Effector CD8-positive, alpha-beta T cell (primary cell): ENCODE measurements at places on chromosomes 12 and 14.

DNA sequence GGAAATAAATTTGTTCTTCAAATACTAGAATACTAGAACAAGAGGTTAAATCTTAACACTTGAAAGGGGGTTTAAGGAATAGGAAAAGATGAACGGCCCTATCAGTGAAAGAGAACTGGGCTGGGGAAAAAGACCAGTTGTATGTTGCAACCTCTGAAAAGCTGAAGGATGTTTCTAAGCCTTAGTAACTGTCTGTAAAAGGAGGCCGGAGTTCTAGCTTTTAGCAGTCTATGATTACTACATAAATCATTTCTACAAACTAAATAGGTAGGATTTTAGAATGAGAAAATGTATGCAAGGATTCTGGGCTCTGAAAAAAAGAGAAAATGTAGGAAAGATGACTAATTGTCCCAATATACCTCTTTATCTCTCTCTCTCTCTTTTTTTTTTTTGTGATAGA lies 4.9 kb downstream of the CERS5 start:
- DNase-seq: no peak

DNA sequence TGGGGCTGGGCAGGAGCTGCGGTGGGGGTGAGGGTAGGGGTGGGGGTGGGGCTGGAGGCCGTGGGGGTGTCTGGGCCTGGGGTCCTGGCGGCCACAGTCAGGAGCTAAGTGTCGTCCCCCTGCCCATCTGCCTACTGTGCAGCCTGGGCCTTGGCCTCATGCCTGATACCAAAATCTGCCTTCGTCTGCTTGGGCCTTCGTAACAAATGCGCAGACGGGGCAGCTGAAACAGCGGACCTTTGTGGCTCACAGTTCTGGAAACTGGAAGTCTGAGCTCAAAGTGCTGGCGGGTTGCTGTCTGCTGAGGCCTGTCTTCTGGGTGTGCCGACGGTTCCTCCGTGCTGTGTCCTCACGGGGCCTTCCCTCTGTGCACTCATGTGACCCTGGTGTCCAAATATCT lies 61.7 kb downstream of the KIF26A start:
- DNase-seq: no peak

DNA sequence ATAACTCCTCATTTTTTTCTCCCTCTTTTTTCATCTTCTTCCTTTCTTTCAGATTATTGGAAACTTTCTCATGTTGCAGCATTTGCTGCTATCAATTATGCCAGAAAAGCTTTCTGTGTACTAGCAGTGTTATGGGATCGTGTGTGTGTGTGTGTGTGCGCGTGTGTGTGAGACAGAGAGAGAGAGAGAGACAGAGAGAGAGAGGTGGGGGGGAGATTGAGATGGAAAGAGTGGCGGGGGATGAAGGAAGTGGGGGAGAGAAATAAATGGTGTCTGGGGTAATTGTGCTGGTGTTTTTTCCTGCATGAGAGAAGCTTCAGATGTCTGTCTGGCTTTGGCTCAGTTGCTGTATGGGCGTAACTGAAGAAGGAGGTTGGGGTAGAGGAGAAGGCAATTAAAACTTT lies 268.9 kb downstream of the RAD51B start:
- DNase-seq: no peak

GRCh38 chr12:89040146-89040964 lies 311.9 kb downstream of the DUSP6 start:
- no peak for DNase-seq

DNA sequence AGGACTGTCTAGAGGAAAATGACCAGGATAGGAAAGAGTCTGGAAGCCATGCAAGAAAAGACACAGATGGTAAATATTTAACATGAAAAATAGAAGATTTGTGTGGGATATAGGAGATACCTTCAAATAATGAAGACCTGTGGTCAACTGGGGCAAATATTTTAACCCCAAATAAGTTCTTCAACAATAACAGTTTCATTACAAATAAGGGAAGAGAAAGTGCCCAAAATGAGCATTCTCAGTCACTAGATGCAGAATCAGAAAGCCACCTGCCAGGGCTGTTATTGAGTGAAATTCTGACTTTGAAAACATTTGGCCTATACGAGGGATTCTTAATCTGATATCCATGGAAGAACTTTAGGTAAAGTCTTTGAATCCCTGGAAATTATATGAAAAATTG lies 231.2 kb upstream of the PLEKHG7 start:
- no peak for DNase-seq

GRCh38 chr14:103313704-103314103 lies 20.3 kb upstream of the EIF5 start:
- DNase-seq: no peak

GRCh38 chr12:102407776-102408486 lies 72.4 kb downstream of the IGF1 start:
- no peak for DNase-seq

DNA sequence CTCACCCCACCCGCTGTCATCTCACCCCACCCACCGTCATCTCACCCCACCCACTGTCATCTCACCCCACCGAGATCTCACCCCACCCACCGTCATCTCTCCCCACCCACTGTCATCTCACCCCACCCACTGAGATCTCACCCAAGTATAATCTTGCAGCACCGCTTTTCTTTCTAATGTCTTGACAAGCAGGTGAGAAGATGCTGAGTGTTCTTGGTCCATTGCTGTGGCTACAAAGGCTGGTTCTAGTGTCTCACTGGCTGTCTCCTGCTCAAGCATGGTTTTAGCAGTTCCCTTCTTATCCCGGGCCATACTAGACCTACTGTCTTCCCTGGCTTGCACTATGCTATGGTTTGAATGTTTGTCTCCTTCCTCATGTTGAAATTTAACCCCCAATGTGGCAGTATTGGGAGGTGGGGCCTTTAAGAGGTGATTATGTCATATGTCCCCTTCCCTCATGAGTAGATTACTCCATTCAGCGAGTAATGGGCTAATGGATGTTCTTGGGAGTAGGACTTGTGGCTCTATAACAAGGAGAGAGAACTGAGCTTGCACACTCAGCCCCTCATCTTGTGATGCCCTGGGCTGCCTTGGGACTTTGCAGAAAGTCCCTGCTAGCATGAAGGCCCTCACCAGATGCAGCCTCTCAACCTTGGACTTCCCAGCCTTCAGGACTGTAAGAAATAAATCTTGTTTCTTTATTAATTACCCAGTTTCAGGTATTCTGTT lies 47.7 kb upstream of the PPP2R5C start:
- no peak for DNase-seq

GRCh38 chr12:27614866-27615265 lies 81.4 kb upstream of the REP15 start:
- no peak for DNase-seq

DNA sequence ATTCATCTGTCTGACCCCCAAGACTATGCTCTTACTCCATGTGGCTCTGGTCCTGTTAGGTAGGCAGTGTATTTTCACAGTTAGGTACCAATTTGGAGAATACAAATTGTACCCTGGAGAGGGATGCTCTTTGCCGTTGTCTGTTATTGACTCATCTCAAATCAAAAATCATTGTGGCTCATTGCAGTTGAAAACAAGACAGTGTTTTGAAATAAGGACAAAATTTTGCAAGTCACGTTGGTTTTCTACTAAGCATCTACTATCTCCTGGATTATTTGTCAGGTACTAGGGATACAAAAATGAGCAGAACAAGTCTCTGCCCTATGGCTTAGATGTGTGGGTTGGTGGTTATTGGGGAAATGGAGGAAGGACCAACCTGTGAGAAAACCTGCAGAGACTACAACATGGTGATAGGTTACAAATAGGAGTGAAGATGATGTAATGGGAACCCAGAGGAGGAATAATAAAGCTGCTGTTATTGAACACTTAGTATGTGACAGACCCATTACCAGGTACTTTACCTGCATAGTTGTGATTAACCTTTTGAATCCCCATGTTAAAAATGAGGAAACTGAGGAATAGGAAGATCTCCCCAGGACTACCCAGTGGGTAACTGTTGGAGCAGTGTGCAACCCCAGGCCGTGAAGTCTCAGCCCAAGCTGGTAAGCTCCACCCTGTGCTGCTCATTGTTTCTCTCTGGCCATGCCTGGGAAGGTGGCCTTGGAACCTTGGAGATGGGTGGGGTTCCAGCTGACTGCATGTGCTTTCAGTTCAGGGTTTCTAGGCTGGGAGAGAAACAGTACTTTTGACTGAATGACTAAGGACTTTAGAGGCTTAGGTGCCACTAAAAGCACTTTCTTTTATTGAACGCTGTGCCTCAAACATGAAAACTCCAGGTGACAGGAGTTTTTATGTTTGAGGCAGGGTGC lies 72.9 kb upstream of the SRSF5 start:
- DNase-seq: no peak

DNA sequence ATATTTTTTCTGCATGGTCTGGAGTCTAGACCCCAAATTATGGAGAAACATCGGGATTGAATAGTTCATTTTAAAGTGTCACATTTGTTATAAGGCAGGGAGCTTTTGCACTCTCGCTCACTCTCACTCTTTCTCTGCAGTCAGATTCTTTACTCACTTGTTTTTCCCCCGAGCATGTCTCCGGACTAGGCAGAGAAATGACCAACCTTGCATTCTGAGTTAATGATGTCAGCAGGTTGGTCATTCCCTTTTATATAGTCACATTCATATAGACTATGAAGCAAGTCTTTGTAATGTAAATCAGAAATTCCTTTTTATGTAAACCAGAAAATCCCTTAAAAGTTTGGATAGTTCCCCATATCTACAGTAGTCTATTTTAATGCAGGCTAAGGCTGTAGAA lies 4.1 kb downstream of the C12orf75 start:
- no peak for DNase-seq
